Midbrain (tissue), 1 donor: ENCODE measurements at places on chromosomes 6 and 20.

DNA sequence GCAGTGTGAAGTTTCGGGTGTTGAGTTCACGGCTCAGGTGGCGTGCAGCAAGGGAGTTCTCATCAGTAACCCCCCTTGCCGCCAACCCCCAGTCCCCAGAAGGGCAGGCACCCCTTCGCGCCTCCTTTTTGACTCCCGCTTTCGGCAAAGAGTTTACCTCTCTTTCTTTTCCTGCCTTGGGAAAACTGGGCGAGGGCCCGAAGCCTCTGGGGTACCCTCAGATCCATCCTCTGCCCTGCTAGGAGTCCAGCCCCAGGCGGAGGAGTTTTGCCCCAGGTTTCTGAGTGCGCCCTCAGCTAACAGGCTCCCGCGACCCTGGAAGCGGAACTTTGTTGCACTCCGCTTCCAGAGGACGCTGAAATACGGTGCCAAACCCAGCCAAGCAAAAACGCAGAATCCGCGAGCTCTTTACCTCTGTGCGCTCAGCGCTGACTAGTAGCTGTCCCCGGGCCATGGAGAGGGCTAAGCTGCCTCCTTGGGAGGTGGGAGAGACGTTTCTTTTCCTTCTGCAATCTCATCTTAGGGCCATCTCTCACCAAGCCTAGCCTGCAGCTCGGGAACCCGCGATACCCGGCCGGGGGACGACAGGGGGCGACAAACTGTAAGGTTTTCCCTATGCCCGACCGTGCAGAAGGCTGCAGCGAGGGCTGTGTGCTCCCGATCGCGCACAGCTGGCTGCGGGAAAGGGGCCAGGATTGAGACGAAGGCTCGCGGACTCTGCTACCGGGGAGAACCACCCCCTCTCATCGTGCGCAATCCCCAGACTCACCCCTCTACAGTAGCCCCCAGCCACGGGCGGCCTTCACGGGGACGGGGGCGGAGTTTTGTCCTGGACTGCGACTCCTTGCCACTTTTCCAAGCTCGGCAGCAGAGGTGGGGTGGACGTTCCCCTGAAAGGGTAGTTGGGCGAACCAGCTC, 2.7 kb upstream of the PAX1 start:
- peak; percentile 68 for DNase-seq

GRCh38 chr20:35515949-35516645, 13.4 kb downstream of the C20orf173 start:
- no peak for DNase-seq

GRCh38 chr6:130760006-130760405, 67.2 kb upstream of the SMLR1 start:
- DNase-seq: no peak

GRCh38 chr6:152426276-152426675, 210.9 kb downstream of the SYNE1 start:
- DNase-seq: no peak

DNA sequence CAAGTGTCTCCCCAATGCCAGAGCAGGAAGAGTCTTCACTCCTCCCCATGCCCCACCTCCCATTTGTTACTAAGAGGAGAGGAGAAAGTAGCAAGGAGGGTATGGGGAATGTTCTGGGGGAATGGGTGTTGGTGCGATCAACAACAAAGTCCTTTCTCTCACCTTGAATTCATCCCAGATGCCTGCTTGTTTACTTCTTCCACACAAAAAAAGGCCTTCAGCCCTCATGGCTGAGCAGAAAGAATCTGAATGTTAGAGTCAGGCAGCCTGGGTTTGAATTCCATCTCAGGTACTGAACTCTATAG, 9.9 kb downstream of the MOG start:
- no peak for DNase-seq

DNA sequence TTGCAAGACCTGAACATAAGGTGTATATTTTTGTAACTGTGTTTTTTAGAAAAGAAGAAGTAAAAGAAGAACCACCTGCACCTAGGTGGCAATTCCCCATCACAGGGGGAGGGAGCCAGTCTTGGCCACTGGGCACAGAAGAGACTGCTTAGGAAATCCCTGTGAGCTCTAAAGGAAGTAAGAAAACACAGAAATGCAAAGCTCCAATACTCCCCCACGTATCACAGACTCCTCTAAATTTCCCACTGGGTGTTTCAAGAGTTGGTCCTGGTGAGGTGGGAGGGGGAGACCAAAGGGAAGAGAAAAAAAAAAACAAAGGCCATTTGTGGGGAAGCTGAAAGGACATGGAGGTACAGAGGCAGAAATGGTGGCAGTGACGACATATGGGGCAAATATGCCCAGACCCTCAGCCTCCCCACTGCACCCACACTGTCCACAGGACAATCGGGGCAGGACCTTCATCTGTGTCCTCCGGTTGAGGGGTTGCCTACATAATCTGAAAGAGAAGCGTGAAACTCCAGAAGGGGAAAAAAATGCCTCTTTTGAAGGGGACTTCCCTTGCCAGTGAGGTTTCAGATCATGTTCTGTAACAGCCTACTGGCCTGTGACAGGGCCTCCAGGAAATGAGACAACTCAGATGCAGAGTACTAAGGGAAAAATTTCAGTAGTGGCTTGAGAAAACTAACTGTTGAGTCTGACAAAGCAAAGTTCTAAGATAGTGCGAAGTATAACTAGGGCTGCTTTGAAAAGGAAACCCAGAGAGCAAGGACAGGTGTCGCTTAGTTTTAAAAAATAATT, 226.2 kb upstream of the MARCKS start:
- no peak for DNase-seq

DNA sequence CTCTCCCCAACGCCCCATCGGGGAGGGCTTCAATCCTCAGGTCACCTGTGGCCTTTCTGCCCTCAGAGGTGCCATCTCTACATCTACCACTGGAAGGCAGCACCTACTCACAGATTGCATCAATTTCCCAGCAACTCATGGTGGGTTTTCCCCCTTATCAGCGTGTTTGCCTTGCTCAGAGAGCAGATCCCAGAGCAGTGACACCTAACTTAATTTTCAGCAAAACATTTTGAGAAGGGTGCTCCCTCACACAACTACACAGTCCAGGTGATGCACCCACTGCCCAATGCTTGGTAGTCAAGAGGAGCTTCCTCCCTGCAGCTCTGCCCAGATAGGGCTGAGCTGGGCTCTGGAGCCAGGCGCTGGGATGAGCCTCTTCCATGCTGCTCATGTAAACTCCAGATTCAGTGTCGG, 48.2 kb downstream of the PLG start:
- no peak for DNase-seq

DNA sequence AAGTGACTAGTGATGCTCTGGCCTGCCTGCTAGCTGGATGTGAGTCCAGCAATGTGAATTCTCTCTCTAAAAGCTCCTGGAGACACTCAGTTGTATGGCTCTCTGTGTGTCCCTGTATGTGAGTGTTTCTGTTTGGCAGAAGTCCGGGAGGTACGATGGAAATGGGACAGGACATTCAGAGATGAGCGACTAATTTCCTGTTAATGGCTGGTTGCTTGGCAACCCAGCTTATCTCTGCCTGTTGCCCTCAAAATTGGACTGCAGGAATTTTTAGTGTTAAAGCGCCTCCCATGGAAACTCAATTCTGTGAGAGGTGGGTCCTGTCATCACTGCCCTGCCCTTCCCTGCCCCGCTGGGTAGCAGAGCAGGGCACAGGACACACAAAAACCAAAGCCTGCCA, 136.8 kb upstream of the LRFN2 start:
- DNase-seq: no peak

DNA sequence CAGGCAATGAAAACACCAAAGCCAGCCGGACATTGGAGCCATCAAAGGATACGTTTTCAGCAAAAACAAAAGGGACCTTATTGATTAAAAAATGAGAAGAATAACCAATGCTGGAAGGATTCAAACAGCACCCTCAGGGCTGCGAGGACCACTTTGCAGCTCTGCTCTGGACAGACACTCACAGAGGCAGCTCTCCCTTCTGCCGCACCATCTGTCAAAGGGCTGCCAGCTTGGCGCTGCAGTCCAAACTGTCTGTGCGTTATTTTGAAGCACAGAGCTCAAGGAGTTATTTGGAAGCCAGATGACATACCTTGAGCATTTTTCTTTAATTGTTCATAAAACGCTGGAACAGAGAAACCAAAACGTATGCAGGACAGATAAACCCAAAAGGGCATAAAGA, 85.2 kb downstream of the KIF16B start:
- DNase-seq: no peak

DNA sequence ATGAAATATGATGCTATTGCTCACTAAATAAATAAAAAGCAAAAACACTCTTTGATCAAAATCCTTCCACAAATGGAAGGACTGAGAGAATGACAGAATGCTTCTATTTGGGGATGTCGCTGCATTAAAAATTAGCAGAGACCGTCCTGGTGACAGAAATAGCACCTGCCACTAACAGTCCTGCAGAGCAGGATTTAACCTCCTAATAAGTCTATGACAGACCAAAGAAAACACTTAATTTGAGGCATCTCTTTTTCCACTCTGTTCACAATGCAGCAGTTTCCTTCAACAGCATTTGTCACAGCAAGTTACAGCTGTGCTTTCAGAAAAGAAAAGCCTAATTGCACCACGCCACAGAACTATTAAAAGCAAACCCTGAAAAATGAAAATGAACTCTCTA, 140.6 kb upstream of the BEND6 start:
- no peak for DNase-seq

GRCh38 chr20:460707-461106, 1.6 kb downstream of the TBC1D20 start:
- DNase-seq: peak; percentile 20

- no peak for DNase-seq
Observed at GRCh38 chr6:43120944-43121913, 45.1 kb downstream of the PTK7 start.

- DNase-seq: no peak
Observed at GRCh38 chr6:18340781-18341551, 46.2 kb upstream of the RNF144B start.
